ENCODE measurements at places on chromosomes 12 and 14. TPM values are rescaled to one million over a fixed set of nuclear protein-coding genes. Genes with fewer than 3 reads are reported as not detected.

COX8C gene
- not detected for polyA plus RNA-seq

LRP1 gene
- 18.7 TPM for polyA plus RNA-seq

CCDC196 gene
- not detected for polyA plus RNA-seq

POMT2 gene
- polyA plus RNA-seq, result 18.2 TPM

EIF2S3B gene
- polyA plus RNA-seq, result not detected

KRT80 gene
- polyA plus RNA-seq, result 1.0 TPM

ARHGAP9 gene
- 3.8 TPM for polyA plus RNA-seq

HSPB8 gene
- polyA plus RNA-seq, result 67.2 TPM

RAPGEF3 gene
- polyA plus RNA-seq, result 84.3 TPM

TBC1D30 gene
- 4.2 TPM for polyA plus RNA-seq

KRT7 gene
- 173 TPM for polyA plus RNA-seq

RDH5 gene
- polyA plus RNA-seq, result 30.2 TPM

TAS2R9 gene
- polyA plus RNA-seq, result not detected

DNA sequence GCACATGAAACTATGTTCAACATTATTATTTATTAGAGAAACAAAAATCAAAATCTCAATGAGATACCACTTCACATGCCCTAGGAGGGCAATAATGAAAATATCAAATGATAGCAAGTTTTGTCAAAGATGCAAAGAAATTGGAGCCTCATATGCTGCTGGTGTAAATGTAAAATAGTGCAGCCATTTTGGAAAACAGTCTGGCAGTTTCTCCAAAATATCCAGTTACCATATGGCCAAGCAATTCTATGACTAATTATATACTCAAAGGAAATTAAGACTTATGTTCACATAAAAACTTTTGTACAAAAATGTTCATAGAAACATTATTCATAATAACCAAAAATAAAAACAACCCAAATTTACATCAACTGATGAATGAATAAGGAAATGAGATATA lies 313.6 kb upstream of the LMO3 start:
- DNase-seq, result no peak

- no peak for DNase-seq
These were observed 141.1 kb downstream of the PHETA1 start for GRCh38 chr12:111227476-111228420.

DNA sequence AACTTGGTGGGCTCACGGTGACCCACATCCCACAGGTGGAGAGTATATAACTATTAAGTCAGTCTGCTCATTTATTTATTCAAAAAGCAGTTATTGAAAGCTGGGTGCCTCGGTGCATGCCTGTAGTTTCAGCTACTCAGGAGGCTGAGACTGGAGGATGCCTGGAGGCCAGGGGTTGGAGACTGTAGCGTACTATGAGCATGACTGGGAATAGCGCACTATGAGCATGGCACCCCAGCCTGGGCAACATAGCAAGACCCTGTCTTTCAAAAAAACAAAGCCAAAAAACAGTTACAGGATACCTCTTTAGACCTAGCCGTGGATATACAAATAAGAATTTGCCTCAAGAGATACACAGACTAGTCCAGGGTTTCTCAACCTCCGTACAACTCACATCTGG lies 139.8 kb downstream of the ZFP36L1 start:
- no peak for DNase-seq

DNA sequence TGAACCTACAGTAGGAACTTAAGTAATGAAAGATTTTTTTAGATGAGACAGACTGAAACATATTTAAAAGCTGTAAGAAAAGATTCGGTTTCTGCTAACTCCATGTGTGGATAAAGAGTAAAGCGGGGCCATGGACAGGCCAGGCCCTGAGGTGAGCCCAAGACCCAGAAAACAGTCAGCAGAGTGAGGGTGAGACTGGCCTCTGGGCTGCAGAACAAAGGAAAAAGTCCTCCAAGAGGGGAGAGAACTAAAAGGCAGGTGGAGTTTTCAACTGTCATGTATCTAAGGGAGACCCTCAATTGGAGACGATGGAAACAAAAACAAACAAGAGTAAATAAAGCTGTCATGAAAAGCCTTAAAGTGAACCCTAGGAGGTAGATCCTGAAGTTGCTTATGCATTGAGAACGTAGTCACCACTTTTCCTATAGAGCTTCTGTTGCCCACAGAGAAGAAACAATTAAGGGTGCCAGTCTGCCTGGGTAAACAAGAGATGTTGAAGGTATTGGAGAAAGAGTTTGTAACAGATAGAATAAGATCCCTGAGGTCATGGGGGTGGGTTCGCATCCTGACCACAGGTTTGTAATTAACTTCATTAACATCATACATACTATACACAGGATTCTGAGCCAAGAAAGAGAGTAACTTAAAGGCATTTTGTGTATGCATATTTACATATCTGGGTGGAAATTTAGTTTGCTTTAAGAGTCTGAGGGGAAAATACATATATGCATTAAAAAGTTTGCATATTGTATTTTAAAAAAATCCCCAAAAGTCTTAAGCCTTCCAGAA lies 268.7 kb upstream of the PDE3A start:
- DNase-seq, result no peak

GRCh38 chr12:74066476-74066875 lies 471.2 kb upstream of the ATXN7L3B start:
- DNase-seq, result peak; percentile 32

GRCh38 chr12:17030338-17030737 lies 424.4 kb upstream of the LMO3 start:
- DNase-seq, result no peak

DNA sequence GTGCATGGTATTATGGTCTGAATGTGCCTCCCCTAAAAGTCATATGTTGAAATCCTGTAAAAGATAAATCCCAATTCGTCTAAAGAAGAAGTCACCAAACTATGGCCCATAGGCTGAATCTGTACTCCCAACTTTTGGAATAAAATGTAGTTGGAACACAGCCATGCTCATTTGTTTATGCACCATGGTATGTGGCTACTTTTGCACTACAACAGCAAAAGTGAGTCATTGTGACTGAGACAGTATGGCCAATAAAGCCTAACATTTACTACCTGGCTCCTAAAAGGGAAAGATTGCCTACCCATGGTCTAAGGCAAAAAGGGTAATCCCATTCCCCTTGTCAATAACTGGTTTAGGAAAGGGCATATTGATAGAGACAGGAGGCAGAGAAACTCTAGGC lies 101.8 kb downstream of the LRIG3 start:
- no peak for DNase-seq

DNA sequence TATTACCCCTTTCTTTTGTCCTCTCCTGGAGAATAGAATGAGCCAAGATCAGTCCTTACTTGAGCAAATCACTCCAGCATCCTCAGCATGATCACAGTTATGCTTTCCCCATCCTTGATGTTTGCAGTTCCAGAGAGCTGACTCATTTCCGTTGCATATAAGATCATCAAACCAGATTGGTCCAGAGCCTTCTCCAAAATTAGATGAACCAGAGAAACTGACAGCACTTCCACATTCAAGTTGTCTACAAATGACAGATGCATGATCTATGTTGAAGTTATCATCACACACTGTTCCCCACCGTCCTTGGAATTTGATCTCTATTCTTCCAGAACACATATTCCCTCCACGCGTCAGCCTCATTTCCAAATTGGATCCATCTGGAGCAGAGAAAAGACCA lies 4.8 kb downstream of the CD163 start:
- no peak for DNase-seq

- no peak for DNase-seq
These were observed 230.6 kb upstream of the PLEKHG7 start for GRCh38 chr12:92472201-92472600.

DNA sequence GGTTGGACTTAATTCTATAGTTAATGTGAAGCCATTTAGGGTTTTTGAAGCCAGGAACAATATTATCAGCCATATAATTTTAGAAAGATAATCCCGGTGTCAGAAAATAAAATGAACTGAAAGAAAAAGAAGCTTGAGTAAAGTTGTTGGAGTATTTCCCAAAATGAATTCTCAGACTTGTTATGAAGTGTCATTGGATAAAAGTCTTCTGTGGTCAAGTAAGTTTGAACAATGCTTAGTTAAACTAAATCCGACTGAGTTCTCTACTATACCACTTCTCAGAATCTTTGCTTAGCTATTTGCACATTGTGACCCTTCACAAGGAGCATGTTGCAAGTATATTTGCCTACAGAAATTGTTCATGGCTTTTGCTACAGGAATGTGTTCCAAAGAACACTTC lies 17.5 kb upstream of the FLRT2 start:
- no peak for DNase-seq

GRCh38 chr14:92122351-92122677 lies 545 bp downstream of the CPSF2 start:
- peak; percentile 77 for DNase-seq

- peak; percentile 62 for DNase-seq
These were observed 294.9 kb downstream of the FOXN3 start for GRCh38 chr14:89121968-89122620.

DNA sequence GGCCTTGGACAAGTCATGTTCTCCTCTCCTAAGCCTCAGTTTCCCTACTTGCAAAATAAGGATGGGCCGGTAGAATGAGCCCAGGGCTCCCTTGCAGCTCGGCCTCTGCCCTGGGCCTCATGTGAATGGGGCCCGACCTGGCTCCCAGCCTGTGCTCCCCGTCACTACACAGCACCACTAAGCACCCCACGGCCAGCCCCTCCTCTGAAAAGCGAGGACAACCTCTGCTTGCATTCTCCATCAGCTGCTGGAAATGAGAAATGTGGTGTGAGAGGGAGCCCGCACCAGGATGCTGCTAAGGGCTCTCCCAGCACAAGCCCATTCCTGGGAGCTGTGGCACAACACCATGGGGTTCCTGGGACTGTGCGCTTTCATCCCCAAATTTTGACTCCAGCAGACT lies 10.2 kb downstream of the SLC25A47 start:
- DNase-seq, result no peak

DNA sequence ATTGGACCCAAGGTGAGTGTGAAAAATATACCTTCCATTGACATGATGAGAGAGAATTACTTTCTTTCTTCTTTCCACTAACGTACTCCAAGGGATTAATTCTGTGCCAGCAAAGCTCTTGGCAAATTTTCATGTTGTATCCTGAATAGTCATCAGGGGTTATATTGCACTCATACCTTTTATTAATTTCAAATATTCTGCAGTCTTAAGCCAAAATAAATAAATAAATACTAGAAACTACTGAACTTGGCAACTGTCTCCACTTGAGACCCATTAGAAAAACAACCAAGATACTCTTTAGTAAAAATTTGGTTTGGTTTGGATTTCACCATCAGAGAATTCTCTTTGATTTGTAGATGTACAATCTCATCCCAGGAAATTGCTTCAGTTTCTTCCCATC lies 22.1 kb upstream of the CLEC14A start:
- no peak for DNase-seq

DNA sequence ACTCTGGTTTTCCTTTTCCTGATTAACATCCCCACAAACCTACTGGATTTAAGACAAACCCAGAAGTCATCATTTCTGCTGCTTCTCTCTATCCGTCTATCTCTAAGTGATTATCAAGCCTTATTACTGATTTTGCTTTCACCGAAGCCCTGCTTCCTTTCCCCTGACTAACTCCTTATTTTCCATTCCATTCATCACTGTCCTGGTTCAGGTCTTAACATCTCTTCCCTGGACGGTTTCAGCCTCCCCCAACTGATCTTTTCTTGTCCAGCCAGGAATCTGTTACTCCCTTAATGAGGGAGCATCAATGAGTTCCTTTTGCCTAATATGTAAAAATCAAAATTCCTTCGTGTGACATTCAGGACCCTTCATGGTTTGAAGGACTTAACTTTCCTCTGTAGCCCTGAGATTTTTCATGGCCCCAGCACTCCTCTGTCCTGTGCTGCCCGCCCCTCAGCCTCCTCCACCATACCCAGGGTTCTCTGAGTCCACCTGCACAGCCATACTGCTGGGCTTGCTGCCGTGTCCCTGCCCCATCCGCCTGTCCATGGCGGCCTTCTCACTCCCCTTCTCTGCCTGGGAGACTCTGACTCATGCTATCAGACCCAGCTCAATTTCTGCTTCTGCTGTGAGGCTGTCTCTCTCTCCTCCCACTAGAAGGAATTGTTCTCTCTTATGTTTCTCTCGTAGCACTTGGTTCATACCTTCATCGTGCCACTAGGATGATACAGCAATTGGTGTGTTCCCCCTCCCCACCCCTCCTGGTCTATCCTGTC lies 167.8 kb upstream of the HIF1A start:
- peak; percentile 51 for DNase-seq

DNA sequence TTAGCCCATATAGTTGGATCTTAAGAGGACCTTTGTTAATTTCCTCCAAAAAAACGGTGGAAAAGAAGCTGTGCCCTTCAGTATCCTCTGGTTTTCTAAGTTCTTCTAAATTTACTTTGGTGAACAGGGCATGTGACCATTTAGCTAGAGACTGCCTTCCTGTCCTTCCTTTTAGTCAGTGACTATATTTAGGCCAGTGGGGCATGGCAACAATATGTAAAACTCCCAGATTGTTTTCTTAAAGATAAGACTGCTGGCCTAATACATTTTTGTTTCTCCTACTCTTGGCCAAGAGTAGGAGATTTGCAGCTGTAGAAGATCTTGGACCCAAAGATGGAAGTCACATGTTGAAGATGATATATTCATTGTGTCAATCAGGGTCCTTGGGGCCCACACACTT lies 325.1 kb upstream of the DCN start:
- DNase-seq, result no peak

GRCh38 chr12:14681190-14681589 lies 15.2 kb downstream of the GUCY2C start:
- DNase-seq, result no peak

- no peak for DNase-seq
These were observed 20.3 kb upstream of the TMX1 start for GRCh38 chr14:51219473-51220448.

DNA sequence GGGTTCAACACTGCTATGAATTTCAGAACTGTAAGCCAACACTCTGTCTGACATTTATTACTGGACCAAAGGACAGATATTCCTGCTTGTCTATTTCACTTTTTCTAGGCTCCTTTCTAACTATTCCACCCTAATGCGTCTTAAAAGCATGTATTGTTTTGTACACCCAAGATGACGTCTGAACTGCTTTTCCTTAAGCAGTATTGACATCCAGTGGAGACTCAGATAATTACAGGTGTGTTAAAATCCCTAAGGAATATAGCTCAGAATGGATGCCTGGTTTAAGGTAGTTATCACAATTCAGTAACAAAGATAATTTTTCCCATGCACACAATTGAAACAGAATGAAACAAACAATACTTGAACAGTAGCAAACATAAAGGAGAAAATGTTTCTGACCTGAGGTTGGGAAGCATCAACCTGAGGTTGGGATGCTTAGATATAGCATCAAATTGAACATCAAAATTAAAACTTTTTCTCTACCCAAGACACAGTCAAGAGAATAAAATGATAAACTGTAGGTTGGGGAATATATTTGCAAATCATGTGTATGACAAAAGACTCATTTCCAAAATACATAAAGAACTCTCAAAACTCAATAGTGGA lies 93.7 kb upstream of the PTPRR start:
- peak; percentile 53 for DNase-seq

DNA sequence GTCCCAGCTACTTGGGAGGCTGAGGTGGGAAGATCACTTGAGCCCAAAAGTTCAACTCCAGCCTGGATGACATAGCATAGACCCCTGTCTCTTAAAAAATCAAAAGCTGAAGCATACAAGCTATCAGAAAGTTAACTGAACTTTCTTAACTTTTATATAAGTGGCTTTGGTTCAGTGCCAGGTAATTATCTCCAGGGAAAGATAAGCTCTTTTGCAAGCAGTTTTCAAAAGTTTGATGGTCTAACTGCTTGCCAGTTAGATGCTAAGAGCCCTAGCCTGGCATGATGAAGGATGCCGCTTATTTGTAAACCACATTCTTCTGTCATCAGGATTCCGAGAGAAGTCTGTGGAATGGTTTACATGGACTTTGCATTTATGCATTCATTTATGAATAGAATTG lies 409.1 kb downstream of the AEBP2 start:
- DNase-seq, result no peak

- DNase-seq, result no peak
These were observed 226.1 kb upstream of the RTL1 start for GRCh38 chr14:101129521-101130167.

- no peak for DNase-seq
These were observed 58.0 kb downstream of the EEA1 start for GRCh38 chr12:92871116-92871515.

All from kidney (tissue), 22 donors.